ENCODE measurements at places on chromosomes 7 and 10.

DNA sequence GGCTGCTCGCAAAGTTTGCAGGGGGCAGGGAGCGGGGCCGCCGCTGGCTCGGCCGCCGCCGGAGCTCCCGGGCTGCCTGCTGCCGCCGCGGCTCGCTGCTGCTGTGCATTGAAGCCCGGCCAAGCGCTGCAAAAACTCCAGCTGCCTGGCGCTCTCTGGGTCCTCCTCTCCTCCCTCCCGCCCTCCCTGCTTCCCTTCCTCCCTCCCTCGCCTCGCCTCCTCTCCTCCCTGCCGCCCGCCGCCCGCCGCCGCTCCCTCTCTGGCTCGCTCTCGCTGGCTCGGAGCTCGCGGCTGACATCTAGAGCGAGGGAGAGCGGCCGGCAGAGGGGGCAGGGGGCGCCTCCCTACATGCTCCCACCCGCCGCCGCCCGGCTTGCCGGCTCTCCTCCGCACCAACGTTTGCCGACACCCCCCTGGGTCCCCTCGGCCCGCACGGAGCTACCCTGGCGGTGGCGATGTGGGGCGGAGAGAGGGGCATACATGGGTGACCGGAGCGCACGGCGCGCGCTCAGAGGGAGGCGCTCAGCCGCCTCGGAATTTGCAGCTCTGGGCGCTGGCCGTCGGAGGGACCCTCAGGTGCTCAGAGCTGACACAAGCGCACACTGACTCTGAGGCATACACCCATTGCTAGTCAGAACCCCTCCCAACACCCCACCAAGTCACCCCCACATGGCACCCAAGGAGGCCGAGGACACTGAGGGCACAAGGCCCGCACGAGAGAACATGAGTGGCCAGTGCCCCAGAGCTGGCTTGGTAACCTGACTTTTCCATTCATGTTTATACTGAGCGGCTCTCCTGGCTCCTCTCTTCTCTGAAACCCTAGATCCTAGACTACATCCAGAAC is 1.2 kb upstream of the PLXNA4 start:
- no peaks in the 10 kb centered on the region for H3K36me3 ChIP-seq
- no peak for DNase-seq
- H3K27me3 ChIP-seq: no peaks in the 10 kb centered on the region
- H3K4me3 ChIP-seq: no peak overlapping the region

DNA sequence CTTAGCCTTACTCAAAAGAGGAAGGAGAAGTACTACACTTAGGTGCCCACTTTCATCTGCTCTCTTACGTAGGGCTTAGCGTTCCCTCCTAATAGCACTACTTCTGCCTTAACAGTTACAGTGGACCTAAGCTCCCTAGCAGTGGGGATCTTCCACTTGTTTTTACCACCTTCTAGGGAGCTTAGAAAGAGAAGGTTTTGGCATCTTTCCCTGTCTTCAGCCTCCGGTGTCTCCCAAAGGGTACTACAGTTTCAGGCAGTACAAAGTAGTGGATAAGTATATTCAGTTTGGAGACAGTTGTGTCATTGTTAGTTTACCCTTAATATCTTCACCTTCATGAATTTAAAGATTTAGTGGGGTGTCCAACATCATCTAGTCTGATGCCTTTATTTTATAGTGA is 14.6 kb downstream of the CHRM2 start:
- H3K27me3 ChIP-seq: no peaks in the 10 kb centered on the region
- no peak overlapping the region for H3K27ac ChIP-seq
- no peak overlapping the region for H3K4me3 ChIP-seq
- no peaks in the 10 kb centered on the region for H3K36me3 ChIP-seq
- DNase-seq: no peak

DNA sequence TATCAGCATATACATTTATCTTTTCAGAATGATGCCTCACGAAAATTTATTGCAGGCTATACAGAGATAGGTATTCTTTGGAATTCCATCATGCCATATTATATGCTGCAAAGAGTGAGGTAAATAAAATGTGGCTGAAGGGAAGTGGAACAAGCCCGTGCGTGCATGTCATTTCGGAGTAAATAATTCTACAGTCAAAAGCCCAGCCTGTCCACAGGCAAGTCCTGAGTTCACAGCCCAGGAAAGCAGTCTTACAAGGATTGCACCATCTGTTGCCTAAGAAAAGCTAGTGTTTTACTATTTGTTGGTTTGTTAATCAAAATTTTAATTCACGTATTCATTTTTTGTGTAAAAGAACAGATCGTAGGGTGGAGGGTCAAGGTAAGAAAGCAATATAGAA is 292.4 kb upstream of the AKR1E2 start:
- no peaks in the 10 kb centered on the region for H3K4me1 ChIP-seq
- no peaks in the 10 kb centered on the region for H3K36me3 ChIP-seq
- H3K4me3 ChIP-seq: no peak overlapping the region
- DNase-seq: no peak

- H3K4me3 ChIP-seq: no peak overlapping the region
- H3K4me1 ChIP-seq: no peaks in the 10 kb centered on the region
- H3K27me3 ChIP-seq: no peaks in the 10 kb centered on the region
- no peak overlapping the region for H3K27ac ChIP-seq
- no peaks in the 10 kb centered on the region for H3K36me3 ChIP-seq
- no peak for DNase-seq
These were observed 190.0 kb upstream of the ZWINT start for GRCh38 chr10:56551037-56551436.

DNA sequence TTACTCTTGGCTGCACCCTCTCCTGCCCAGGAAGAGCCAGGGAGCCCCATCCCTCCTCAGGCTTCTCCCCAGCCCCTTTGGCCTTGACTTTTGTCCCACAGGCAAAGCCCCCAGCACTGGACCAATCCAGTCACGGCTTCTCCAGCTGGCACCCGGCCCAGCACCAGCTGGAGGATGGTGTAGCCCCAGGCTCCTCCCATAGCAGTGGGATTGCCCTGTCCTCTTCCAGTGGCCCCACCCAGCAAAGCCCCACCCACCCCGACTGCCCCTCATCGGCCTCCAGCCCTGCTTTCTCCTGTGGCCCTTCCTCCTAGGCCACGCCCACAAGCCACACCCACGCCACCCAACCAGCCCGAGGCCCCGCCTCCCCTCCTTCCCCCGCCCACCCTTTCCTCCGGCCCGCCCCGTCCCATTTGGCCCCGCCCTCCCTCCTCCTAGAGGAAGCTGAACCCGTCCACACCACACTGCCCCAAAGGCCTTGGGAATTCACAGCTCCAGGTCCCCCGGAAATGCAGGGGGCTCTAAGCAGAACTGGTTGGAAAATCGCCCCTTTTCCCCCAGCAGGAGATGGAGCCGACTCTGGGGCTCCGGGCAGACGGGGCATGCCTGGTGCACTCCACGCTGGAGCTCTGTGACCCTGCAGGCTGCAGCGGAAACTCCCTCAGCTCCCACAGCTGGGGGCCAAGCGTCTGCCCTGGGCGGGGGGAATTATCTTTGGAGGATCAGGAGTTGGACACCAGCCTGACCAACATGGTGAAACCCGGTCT is 25.2 kb downstream of the GET4 start:
- H3K4me1 ChIP-seq: no peaks in the 10 kb centered on the region
- H3K27me3 ChIP-seq: no peaks in the 10 kb centered on the region
- no peaks in the 10 kb centered on the region for H3K36me3 ChIP-seq
- peak; percentile 71 for DNase-seq
- H3K27ac ChIP-seq: peak overlapping the region; percentile 91

DNA sequence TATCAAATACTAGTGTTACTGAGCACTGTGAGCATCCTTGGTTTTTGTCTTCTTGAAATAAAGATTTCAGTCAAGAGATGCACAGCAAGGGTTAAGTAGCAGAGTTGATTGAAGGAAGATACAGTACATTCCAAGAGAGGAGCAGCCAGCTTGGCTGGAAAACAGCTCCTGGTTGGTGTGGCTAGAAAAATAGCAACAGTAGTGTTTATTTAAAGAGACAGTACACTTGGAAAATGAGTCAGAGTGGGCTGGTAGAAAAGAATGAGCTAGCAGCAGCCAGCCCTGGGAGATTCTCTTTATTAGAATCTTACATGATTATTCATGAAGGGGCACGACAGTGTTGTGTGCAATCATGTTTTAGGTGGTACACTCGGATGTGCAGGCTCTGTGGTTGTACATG is 1016.4 kb upstream of the SORCS1 start:
- no peak for DNase-seq
- no peaks in the 10 kb centered on the region for H3K4me1 ChIP-seq
- no peak overlapping the region for H3K27ac ChIP-seq
- no peaks in the 10 kb centered on the region for H3K36me3 ChIP-seq
- H3K4me3 ChIP-seq: no peak overlapping the region
- H3K27me3 ChIP-seq: no peaks in the 10 kb centered on the region

GRCh38 chr10:101956117-101956516 is 99.9 kb downstream of the ARMH3 start:
- DNase-seq: no peak
- no peaks in the 10 kb centered on the region for H3K27me3 ChIP-seq
- H3K4me3 ChIP-seq: no peak overlapping the region
- no peak overlapping the region for H3K27ac ChIP-seq
- H3K4me1 ChIP-seq: no peaks in the 10 kb centered on the region

- DNase-seq: no peak
- no peak overlapping the region for H3K27ac ChIP-seq
- H3K4me1 ChIP-seq: peaks cover 5% of the 10 kb centered on the region
- no peaks in the 10 kb centered on the region for H3K36me3 ChIP-seq
- H3K4me3 ChIP-seq: peak overlapping the region; percentile 67
These were observed 1.6 kb downstream of the CDK14 start for GRCh38 chr7:90597563-90598253.

Data from Peyer's patch (tissue), 4 donors.